ENCODE measurements at places on chromosomes 2 and 18. TPM values are rescaled to one million over a fixed set of nuclear protein-coding genes. Genes with fewer than 3 reads are reported as not detected.
A peak's percentile ranks its signal among the peaks of the same experiment; 100 is the strongest.

The BMP10 gene
- total RNA-seq, result not detected

GRCh38 chr2:50004667-50005066, 850.4 kb upstream of the FSHR start:
- no peak for DNase-seq

GRCh38 chr2:187890690-187891089, 336.5 kb upstream of the TFPI start:
- peak; percentile 8 for DNase-seq

DNA sequence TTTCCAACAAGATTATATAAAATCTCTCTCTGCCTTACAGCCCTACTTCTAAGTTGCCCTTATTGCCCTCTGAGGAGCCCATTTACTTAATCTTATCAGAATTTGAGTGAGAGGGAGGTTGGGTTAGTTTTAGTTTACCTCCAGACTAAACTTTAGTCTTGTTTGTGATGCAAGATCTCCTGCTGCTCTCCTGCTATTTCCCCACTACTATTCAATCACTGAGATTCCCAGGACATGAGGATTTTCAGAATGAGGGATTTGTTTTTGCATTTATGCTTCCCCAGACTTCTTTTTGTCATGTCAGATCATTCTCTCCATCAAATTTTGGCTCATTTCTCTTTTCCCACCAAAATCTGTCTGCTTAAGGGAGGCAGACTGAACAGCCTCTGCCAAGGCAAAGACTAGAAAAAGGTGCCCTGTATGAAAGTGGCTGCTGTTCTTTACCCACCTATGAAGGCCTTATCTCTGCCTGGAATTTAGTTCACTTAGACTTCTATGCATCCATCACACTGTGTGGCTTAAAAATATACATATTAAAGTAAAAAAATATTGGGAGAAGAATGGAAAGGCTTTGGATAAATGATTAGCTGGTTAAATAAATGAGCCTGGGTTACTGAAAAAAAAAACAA, 401.3 kb downstream of the PID1 start:
- DNase-seq, result no peak

DNA sequence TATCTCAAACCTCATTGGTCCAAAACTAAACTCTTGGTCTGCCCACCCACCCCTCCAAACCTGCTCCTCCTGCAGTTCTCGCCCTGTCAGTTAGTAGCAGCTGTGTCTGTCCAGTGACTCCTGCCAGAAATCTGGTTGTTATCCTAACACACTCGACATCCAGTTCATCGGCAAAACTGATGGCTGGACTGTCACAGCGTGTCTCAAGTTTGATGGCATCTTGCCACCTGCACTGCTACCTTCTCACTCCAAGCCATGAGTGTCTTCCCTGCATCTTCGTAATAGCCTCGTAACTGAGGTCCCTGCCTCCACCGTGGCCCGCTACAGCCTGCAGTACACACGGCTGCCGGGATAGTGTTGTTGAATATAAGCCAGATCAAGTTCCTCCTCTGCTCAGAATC, 470.1 kb upstream of the RAB12 start:
- DNase-seq, result no peak

DNA sequence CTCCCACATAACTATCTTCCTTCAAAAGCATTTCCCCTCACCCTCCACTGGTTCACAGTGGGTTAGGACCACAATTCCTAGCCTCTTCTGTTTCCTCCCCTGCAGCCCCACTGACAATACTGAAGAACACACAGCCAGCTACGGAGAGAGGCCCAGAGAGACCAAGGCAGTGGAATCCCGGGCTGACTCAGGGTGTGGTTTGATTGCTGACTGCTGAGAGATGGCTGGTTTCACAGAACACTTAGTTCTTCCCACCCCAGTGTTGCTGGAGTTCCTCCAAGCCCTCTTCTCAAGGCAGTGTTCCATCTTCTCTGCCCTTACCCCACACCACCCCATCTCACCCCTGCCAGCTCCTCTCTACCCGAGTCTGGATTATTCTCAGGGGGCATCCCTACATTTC, 43.3 kb upstream of the ZFP36L2 start:
- no peak for DNase-seq
